ENCODE measurements at places on chromosomes 7 and 10. TPM values are rescaled to one million over a fixed set of nuclear protein-coding genes. Genes with fewer than 3 reads are reported as not detected.
A peak's percentile ranks its signal among the peaks of the same experiment; 100 is the strongest.

Gene MBLAC1
- total RNA-seq = 1.8 TPM

- no peak for DNase-seq
- no peaks in the 10 kb centered on the region for H3K27me3 ChIP-seq
- no peaks in the 10 kb centered on the region for H3K36me3 ChIP-seq
- H3K27ac ChIP-seq = no peak overlapping the region
- H3K4me3 ChIP-seq = no peak overlapping the region
Measured at GRCh38 chr7:73585196-73585595, 6.8 kb upstream of the TBL2 start.

GRCh38 chr7:22858640-22859561, 36.3 kb upstream of the TOMM7 start:
- H3K4me3 ChIP-seq = no peak overlapping the region
- DNase-seq = no peak
- H3K4me1 ChIP-seq = peaks cover 47% of the 10 kb centered on the region
- H3K27ac ChIP-seq = peak overlapping the region; percentile 7
- no peaks in the 10 kb centered on the region for H3K36me3 ChIP-seq

GRCh38 chr10:101941871-101942270, 98.3 kb upstream of the KCNIP2 start:
- no peaks in the 10 kb centered on the region for H3K27me3 ChIP-seq
- H3K4me1 ChIP-seq = no peaks in the 10 kb centered on the region
- 0 out of 3 replicates have a peak, but pooled peaks cover 6% of the 10 kb centered on the region for H3K36me3 ChIP-seq
- no peak for DNase-seq
- H3K27ac ChIP-seq = no peak overlapping the region

DNA sequence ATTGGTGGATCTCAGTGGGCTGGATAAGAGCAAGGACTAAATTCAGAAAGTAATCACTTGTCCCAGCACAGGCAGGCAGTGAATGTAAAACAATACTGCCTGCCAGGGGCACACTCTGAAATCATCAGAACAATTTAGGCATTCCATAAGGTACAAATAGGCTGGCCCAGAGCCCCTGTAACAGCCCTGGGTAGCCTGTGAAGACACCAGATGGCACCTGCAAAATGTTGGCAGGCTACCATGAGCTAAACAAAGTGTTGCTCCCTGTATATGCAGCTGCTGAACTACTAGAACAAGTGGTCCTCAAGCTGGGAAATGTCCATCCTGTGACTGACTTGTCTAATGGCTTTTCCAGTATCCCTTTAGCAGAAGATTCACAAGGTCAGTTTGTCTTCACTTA, 3.0 kb upstream of the PRSS37 start:
- H3K4me3 ChIP-seq = no peak overlapping the region
- H3K36me3 ChIP-seq = no peaks in the 10 kb centered on the region
- H3K27me3 ChIP-seq = no peaks in the 10 kb centered on the region
- no peak for DNase-seq
- H3K4me1 ChIP-seq = no peaks in the 10 kb centered on the region

- H3K27ac ChIP-seq = no peak overlapping the region
- no peaks in the 10 kb centered on the region for H3K27me3 ChIP-seq
- no peaks in the 10 kb centered on the region for H3K36me3 ChIP-seq
- no peaks in the 10 kb centered on the region for H3K4me1 ChIP-seq
Measured at GRCh38 chr10:117686606-117687005, 144.1 kb downstream of the EMX2 start.

- H3K27me3 ChIP-seq = no peaks in the 10 kb centered on the region
- H3K36me3 ChIP-seq = no peaks in the 10 kb centered on the region
- no peaks in the 10 kb centered on the region for H3K4me1 ChIP-seq
- H3K4me3 ChIP-seq = no peak overlapping the region
Measured at GRCh38 chr10:52066383-52066782, 247.7 kb upstream of the DKK1 start.

GRCh38 chr7:143988976-143989745, 11.0 kb upstream of the OR6B1 start:
- H3K4me3 ChIP-seq = no peak overlapping the region
- H3K4me1 ChIP-seq = no peaks in the 10 kb centered on the region
- H3K27ac ChIP-seq = no peak overlapping the region
- H3K36me3 ChIP-seq = no peaks in the 10 kb centered on the region
- DNase-seq = no peak

Gene DENND11
- total RNA-seq = 12.5 TPM

Gene CNPY1
- not detected for total RNA-seq

GRCh38 chr10:27413831-27414348, 90.2 kb upstream of the RAB18 start:
- H3K4me1 ChIP-seq = no peaks in the 10 kb centered on the region
- no peak overlapping the region for H3K4me3 ChIP-seq
- H3K27ac ChIP-seq = no peak overlapping the region
- H3K27me3 ChIP-seq = no peaks in the 10 kb centered on the region
- H3K36me3 ChIP-seq = no peaks in the 10 kb centered on the region

Gene CCZ1B
- total RNA-seq = 50.0 TPM

DNA sequence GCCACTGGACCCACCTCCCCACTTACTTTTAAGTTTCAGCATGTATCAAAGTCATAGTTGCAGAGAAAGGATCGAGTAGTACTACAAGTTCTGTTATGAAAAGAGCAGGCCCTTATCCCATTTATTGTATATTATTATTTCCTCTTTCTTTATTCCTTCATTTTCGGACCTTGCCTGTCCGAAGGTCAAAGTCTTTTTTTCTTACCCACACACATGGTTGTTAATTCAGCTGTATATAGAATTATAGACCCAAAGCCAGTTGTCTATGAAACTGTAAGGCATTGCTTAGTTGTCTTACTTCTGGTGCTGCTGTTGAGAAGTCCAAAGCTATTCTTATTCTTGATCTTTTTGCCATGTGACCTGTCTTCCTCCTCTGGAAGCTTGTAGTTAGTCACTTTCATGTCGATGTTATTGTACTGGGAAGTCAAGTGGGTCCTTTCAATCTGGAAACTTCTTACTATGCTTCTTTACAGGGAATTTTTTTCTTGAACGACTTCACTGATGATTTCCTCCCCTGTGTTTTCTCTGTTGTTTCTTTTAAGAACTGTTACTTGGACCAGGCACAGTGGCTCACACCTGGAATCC, 8.3 kb downstream of the NUDT5 start:
- peaks cover 31% of the 10 kb centered on the region for H3K36me3 ChIP-seq
- H3K4me3 ChIP-seq = no peak overlapping the region
- no peaks in the 10 kb centered on the region for H3K27me3 ChIP-seq

- no peaks in the 10 kb centered on the region for H3K4me1 ChIP-seq
- H3K27me3 ChIP-seq = no peaks in the 10 kb centered on the region
- peaks cover 53% of the 10 kb centered on the region for H3K36me3 ChIP-seq
- H3K27ac ChIP-seq = no peak overlapping the region
- DNase-seq = no peak
- no peak overlapping the region for H3K4me3 ChIP-seq
Measured at GRCh38 chr10:119575506-119575905, 21.3 kb downstream of the TIAL1 start.

- H3K4me1 ChIP-seq = peaks cover 60% of the 10 kb centered on the region
- no peak overlapping the region for H3K27ac ChIP-seq
- H3K27me3 ChIP-seq = no peaks in the 10 kb centered on the region
- H3K4me3 ChIP-seq = no peak overlapping the region
- no peak for DNase-seq
- no peaks in the 10 kb centered on the region for H3K36me3 ChIP-seq
Measured at GRCh38 chr10:97705006-97705670, 8.4 kb upstream of the MARVELD1 start.

GRCh38 chr7:105354383-105354782, 34.3 kb downstream of the SRPK2 start:
- peaks cover 58% of the 10 kb centered on the region for H3K4me1 ChIP-seq
- no peak overlapping the region for H3K27ac ChIP-seq
- no peaks in the 10 kb centered on the region for H3K27me3 ChIP-seq
- no peak for DNase-seq
- no peak overlapping the region for H3K4me3 ChIP-seq

GRCh38 chr7:81355911-81356310, 413.9 kb downstream of the HGF start:
- H3K27me3 ChIP-seq = no peaks in the 10 kb centered on the region
- H3K36me3 ChIP-seq = no peaks in the 10 kb centered on the region
- no peak overlapping the region for H3K27ac ChIP-seq
- no peak for DNase-seq

GRCh38 chr10:104281694-104282093, 12.7 kb downstream of the GSTO2 start:
- no peaks in the 10 kb centered on the region for H3K27me3 ChIP-seq
- H3K4me3 ChIP-seq = no peak overlapping the region
- H3K27ac ChIP-seq = no peak overlapping the region
- H3K36me3 ChIP-seq = no peaks in the 10 kb centered on the region
- peaks cover 85% of the 10 kb centered on the region for H3K4me1 ChIP-seq
- DNase-seq = no peak

Gene CYP3A4
- 0.35 TPM for total RNA-seq

- DNase-seq = peak; percentile 65
- H3K4me3 ChIP-seq = no peak overlapping the region
- no peaks in the 10 kb centered on the region for H3K36me3 ChIP-seq
- H3K4me1 ChIP-seq = peaks cover 16% of the 10 kb centered on the region
Measured at GRCh38 chr10:102997998-102998397, 79.9 kb downstream of the CNNM2 start.

Gene AKR1C3
- 551 TPM for total RNA-seq

DNA sequence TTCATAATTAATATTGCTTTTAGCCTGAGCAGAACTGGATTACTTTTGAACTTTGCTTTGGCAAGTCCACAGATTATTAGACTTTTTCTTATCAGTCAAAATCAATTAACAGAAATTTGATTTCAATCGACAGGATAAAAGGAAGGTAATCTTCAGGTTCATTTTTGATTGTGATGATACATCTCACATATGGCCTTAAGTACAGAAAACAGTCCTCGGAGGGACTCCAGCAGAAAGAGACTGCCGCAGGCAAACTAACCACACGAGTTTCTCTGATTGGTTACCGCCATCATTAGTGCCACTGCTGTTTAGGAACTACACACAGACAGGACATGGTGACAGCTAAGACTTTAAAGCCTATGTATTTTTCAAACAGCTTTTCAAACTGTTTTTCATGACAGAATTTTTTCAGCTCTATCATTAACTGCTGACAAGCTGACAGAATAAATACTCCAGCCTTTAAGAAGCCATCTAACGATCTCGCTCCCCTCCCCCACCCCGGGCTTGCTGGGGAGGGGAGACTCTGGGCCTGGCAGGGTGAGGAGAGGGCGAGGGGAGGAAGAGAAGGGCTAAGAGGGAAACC, 668.2 kb downstream of the KCNMA1 start:
- H3K4me3 ChIP-seq = no peak overlapping the region
- no peak for DNase-seq
- H3K27me3 ChIP-seq = peaks cover 4% of the 10 kb centered on the region
- H3K36me3 ChIP-seq = no peaks in the 10 kb centered on the region

- no peak overlapping the region for H3K4me3 ChIP-seq
- no peaks in the 10 kb centered on the region for H3K4me1 ChIP-seq
- no peaks in the 10 kb centered on the region for H3K36me3 ChIP-seq
- H3K27me3 ChIP-seq = no peaks in the 10 kb centered on the region
- H3K27ac ChIP-seq = no peak overlapping the region
Measured at GRCh38 chr7:136198168-136198567, 221.0 kb upstream of the MTPN start.

DNA sequence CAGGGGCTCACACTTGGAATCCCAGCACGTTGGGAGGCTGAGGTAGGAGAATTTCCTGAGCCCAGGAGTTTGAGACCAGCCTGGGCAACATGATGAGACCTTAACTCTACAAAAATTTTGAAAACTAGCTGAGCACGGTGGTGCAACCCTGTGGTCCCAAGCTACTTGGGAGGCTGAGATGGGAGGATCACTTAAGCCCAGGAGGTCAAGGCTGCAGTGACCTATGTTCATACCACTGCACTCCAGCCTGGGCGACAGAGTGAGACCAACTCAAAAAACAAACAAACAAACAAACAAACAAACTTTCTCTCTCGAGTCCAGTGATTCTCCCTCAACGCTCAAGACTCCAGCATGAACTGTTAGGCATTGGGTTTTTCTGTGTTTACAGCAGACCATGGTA, 2.0 kb upstream of the TYSND1 start:
- DNase-seq = no peak
- H3K4me3 ChIP-seq = no peak overlapping the region
- H3K4me1 ChIP-seq = peaks cover 24% of the 10 kb centered on the region
- peaks cover 47% of the 10 kb centered on the region for H3K36me3 ChIP-seq

Gene DMBT1
- total RNA-seq = not detected

DNA sequence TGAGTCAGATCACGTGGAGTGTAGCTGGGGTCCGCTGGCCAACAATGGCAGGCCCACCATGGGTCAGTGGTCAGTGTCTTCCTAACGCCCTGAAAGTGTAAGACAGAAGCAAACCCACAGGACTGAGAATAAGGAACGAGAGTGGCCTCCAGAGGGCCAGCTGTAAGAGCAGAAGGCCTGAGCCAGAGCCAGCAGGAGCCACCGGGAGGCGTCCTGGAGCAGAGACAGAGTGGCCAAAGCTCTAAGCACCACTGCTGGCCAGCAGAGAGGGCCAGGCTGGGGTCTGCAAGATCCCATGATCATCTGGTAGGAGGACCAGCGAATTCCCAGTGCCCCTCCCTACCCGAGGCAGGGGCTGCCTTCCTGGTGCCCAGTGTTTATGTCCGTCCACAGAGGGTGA, 9.2 kb downstream of the CCDC201 start:
- H3K27me3 ChIP-seq = peaks cover 33% of the 10 kb centered on the region
- H3K36me3 ChIP-seq = no peaks in the 10 kb centered on the region
- H3K27ac ChIP-seq = no peak overlapping the region
- peaks cover 64% of the 10 kb centered on the region for H3K4me1 ChIP-seq
- peak; percentile 23 for DNase-seq

DNA sequence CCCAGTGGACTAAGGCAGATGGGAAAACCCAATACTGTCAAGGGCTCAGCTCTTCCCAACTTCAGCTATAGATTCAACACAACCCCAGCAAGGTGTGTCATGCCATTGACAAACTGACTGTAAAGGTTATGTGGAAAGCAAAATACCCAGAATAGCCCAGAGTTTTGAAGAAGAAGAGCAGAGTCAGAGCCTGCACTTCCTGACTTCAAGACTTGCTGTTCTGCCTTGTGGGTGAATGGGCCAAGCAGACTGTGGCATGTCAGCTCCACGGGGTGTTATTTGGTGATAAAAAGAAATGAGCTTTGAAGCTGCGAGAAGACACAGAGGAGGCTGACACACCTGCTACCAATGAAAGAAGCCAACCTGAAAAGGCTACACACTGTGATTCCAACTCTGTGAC, 89.7 kb downstream of the NKX6-2 start:
- no peaks in the 10 kb centered on the region for H3K4me1 ChIP-seq
- no peak overlapping the region for H3K27ac ChIP-seq
- 0 out of 3 replicates have a peak, but pooled peaks cover 5% of the 10 kb centered on the region for H3K36me3 ChIP-seq
- H3K27me3 ChIP-seq = no peaks in the 10 kb centered on the region
- no peak overlapping the region for H3K4me3 ChIP-seq

Gene CLIP2
- 17.4 TPM for total RNA-seq

Gene PIK3CG
- not detected for total RNA-seq

- no peak for DNase-seq
- H3K4me1 ChIP-seq = peaks cover 25% of the 10 kb centered on the region
- H3K4me3 ChIP-seq = no peak overlapping the region
- no peak overlapping the region for H3K27ac ChIP-seq
Measured at GRCh38 chr7:17123020-17123419, 175.4 kb upstream of the AHR start.

- no peak overlapping the region for H3K4me3 ChIP-seq
- H3K27ac ChIP-seq = no peak overlapping the region
Measured at GRCh38 chr10:78663721-78664120, 405.0 kb upstream of the ZMIZ1 start.

Gene MLXIPL
- total RNA-seq = 17.2 TPM
